ENCODE measurements at places on chromosomes 7 and 10.

- DNase-seq, result no peak
Observed at GRCh38 chr10:8315619-8316021, 261.1 kb downstream of the GATA3 start.

GRCh38 chr7:69808391-69808790 is 210.1 kb downstream of the AUTS2 start:
- no peak for DNase-seq

DNA sequence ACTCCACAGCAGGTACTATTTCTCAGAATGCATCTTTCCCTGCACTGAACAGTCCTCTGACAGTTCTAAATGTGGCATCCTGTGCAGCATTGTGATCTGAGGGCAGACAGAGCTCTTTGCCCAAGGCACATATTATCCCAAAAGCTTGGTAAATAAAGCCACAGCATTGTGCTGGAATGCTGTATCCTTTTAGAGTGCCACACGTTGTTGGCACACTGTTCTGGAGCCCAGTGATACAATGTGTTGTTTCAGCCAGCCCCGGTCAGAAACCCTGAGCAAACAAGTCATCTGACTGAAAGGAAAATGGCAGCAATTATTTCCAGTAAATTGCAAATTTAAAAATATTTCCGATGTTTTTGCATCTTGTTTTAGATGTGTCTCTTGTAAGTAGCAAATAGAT is 45.4 kb downstream of the NAMPT start:
- DNase-seq, result no peak

- DNase-seq, result no peak
Observed at GRCh38 chr7:19009241-19009935, 108.0 kb downstream of the TWIST1 start.

DNA sequence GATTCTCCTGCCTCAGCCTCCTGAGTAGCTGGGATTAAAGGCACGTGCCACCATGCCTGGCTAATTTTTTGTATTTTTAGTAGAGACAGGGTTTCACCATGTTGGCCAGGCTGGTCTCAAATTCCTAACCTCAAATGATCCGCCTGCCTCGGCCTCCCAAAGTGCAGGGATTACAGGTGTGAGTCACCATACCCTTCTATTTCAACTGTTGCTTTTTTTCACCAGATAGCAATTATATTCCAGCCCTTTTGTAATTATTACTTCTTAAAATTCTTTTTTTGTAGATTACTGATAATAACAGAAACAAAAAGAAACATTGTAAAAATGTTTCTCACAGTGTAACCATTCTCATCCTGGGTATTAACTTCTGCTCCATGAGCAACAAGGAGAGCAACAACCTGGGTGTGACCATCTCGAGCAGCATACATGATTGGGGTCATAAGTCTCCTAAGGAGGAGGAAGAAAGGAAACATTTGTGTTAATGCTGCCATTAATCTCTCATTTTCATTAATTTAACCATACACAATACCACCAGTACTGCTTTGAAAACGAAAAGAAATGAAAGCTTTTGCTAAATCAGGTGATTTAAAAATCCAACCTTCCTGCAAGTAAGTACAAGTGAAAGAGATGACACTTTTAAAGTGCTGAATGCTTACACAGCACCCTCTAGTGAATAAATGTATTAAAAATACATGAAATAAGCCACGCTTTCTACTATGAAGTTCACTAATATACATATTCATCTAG is 41.8 kb downstream of the ASZ1 start:
- DNase-seq, result no peak

- no peak for DNase-seq
Observed at GRCh38 chr7:83947260-83947659, 247.3 kb downstream of the SEMA3A start.

- DNase-seq, result no peak
Observed at GRCh38 chr10:9068003-9068402, 1013.5 kb downstream of the GATA3 start.

GRCh38 chr10:35318551-35318950 is 17.8 kb upstream of the CCNY start:
- no peak for DNase-seq

GRCh38 chr7:47338026-47338425 is 243.9 kb downstream of the TNS3 start:
- no peak for DNase-seq

- peak; percentile 79 for DNase-seq
Observed at GRCh38 chr7:107563775-107564552, at the start of the genes COG5 and DUS4L. TSS of gene COG5 (minus strand) at chr7:107563920. CDS start at chr7:107563896, 24 bp downstream. TSS of gene DUS4L (plus strand) at chr7:107563971. CDS start at chr7:107567071, 3,100 bp downstream.

DNA sequence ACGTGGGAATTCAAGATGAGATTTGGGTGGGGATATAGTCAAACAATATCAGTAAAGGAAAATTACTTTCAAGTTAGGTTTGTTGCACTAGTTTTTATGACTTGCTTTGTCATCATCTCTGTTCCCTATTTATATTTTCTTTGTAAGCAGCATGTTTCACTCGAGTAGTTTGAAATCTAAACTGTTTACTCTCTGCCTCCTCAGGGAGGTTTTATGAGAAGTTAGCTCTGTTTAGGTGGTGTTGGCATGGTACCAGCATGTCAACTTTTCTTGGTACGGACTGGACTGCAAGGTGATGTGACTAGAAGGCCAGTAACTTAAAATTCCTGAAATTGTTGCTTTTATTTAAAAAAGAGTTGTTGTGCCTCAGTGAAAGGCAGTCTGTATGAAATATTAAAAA is 59.2 kb upstream of the MTPN start:
- no peak for DNase-seq

DNA sequence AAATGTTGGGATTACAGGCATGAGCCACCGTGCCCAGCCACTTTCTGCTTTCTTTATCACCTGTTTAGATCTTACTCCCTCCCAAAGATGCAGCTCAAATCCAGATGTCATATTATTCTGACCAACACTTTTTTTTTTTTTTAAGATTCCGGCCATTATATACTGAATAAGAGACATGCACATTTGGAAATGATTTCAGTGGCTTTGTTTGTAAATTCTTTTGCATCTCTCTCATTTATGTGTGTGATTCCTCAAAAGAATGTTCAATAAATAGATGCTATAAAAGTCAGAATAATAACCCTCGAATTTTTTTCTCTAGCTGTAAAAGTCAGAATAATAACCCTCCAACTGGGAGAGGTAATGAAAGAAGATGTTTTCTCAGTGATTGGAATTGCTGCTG is 25.4 kb downstream of the HECW1 start:
- no peak for DNase-seq

DNA sequence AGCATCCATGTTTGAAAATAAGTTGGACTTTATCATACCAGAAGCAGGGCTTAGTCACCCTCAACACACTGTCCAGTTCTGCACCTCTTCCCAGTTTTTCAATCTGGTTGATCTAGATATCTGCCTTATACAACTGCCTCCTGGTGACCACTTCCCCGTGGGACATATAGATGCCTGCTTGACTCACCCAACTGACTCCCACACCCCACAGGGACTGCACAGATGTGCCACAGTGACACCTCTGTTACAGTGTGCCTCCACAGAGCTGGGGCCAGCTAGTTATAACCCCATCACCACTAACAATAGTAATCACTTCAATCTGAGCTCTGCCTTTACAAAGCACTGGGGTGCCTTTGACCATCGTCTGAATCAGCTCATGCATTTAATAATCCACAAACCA is 82.6 kb upstream of the AOAH start:
- no peak for DNase-seq

DNA sequence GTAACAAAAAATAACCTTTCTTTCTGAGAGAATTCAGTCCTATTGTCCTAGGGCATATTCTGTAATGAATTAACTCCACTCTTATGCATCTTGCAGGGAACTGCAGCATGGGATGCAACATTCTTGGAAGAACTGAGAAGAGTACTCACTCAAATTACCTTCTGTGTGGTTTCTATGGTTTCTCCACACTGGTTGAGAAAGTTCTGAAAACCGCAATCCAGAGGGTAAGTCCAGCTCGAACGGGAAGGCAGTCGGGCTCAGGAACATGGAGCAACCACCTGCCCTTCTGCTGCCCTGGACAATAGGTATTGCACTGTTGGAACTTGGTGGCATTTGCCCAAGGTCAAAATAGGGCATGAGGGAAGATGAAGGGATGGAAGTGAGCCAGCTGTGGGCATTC is 59.6 kb upstream of the CDK13 start:
- DNase-seq, result no peak

GRCh38 chr7:86785641-86786040 is 141.9 kb downstream of the GRM3 start:
- no peak for DNase-seq

Measured in NCI-H1930 (cell line).